ENCODE measurements at places on chromosomes 4 and X. TPM values are rescaled to one million over a fixed set of nuclear protein-coding genes. Genes with fewer than 3 reads are reported as not detected.

DNA sequence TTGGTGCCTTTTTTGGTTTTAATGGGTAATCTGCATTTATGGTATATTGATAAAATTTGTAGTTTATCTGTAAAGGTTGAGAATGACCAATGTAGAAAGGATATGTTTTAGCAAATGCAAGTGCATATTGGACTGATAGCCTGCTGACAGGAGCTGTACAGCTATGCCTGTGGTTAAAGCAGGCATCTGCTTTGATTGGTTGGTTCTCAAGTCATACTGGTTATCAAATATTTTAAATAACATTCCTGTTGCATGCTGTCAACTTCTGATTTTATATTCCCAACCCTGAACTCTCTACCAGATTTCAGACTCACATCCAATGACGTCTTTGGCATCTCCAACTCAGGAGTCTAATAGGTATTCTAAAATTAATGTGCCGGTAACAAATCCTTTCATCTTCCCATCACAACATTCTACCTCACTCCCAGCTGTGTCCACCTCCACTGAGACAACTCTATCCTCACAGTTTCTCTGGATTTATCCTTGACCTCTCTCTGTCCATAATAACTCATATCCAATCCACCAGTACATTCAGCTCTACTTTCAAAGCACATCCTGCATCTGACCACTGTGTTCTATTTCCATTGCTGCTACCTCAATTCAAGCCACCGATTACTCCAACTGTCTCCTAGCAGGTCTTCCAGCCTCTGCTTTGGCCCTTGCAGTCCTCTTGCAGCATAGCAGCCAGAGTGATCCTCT, 125.7 kb downstream of the CAMK2D start:
- DNase-seq = no peak

UGT2A1 gene
- polyA plus RNA-seq = 0.10 TPM

EXOC1L gene
- not detected for polyA plus RNA-seq

DNA sequence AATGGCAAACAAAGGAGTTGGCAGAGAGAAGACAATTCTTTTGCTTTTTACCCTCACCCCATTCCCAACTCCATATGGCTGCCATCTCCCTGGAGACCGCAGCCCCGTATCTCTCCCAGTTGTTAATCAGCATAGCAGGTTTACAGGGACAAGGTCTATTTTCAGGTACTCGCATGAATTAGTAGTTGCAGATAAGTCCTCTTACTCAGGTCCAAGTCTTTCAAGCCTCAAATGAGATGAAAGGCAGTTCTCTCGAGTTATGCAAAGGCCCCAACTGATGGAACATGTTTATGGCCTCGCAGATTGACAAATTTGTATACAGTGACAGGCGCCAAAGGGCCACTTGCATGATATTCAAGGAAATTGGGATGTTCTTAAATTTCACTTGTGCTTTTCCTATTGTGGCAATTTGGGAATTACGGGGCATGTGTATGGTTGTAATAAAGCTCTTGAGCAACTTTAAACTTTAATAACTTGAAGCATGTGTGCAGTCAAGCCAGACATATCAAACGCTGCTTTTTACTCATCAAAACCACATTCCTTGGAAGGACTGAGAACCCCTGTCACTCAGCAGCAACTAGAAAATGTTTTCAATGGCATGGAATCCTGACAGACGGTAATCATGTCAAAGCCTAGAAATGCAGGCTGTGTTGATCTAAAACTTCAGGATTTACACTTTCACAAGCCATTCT, 45.1 kb downstream of the KDR start:
- DNase-seq = no peak
